Activated naive CD4-positive, alpha-beta T cell treated with anti-CD3 and anti-CD28 coated beads, Interleukin-2, amount 50 U/mL, for 72 hours (primary cell): ENCODE measurements at places on chromosomes 3 and 15.

DNA sequence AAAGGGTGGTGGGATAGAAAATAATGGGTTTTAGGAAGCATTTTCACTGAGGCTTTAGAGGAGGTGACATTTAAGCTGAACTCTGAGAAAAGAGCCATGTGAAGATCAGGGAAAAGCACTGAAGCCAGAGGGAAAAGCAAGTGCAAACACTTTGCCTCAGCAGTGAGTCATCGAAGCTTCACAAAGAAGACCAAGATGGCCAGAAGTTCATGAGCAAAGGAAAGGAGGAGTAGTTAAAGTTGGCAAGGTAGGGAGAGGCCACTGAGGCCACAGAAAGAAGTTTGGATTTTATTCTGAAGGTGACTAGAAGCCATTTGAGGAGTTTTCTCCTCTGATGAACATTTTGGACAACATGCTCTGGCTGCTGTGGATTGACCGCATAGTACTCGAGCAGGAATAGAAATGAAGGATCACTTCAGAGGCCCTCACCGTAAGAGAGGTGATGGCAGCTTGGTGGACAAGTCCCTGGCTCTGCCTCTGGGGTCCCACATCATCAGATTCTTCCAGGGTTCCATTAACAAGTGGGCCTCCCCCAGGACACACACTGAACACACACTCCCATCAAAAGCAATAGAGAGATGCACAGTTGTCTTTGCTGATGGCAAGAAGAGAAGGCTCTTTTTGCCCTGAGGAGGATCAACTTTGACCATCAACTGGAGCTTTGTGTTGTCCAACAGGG, 75.5 kb downstream of the TOP2B start:
- no peak for DNase-seq

DNA sequence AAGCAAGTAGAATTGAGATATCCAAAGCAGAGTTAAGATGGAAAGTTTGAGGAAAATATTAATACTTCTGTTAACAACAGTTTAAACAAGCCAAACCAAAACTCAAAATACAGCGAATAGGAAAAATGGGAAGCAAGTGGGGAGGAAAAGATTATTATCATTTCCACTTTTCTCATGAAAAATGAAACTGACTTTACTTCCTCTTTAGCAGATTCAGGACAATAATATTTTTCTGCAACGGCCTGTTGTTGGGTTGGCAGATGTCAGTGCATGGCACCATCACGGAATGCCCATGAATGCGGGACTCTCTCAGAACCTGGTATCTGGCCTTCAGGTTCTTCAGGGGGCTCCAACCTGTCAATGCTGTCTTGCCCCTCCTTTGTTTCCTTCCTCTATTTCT, 11.1 kb downstream of the ANKUB1 start:
- DNase-seq: no peak

DNA sequence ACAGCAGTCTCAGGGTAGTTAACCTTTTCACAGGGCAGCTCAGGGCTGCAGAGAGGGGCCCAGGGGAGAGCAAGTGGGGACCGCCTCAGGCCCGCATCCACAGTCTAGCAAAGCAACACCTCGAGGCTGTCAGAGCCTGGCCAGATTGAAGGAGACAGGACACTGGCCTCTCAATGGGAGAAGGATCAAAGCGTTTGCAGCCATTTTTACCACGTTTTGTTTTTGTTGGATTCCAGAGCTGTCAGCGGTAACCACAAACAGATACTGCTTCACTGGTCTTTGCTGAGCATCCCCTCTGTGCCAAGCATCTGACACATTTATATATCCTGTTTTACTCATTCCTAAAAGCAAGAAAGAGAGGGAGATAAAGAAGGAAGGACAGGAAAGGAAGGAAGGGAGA, 153.8 kb downstream of the SHQ1 start:
- no peak for DNase-seq

GRCh38 chr3:132283916-132284405, 33.2 kb upstream of the ACP3 start:
- DNase-seq: no peak

DNA sequence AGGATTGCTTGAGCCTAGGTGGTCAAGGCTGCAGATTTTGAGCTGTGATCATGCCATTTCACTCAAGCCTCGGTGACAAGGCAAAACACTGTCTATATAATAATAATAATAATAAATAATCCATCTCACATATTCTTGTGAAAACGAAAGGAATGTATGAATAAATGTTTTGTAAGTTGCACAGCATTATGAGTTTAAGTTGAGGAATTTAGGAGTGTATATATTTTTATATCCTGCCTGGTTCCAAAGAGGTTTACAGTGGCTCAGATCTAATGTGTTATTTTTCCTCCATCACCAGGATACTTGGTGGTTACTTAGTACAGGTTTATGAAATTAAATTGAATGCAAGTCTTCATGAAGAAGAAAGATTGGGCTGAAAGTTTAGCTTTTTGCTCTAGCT, 77.2 kb downstream of the ATG7 start:
- DNase-seq: no peak

- peak; percentile 61 for DNase-seq
Observed at GRCh38 chr3:43769885-43770425, 79.2 kb downstream of the ABHD5 start.

- DNase-seq: no peak
Observed at GRCh38 chr3:54967731-54968161, 39.9 kb upstream of the LRTM1 start.
